Pancreas (tissue), 10 donors: ENCODE measurements at places on chromosomes 2 and 18. TPM values are rescaled to one million over a fixed set of nuclear protein-coding genes. Genes with fewer than 3 reads are reported as not detected.

- no peak for DNase-seq
These were observed 93.1 kb downstream of the SLC8A1 start for GRCh38 chr2:40358783-40359182.

GRCh38 chr18:59884351-59884750, 15.4 kb upstream of the PMAIP1 start:
- DNase-seq = no peak

DNA sequence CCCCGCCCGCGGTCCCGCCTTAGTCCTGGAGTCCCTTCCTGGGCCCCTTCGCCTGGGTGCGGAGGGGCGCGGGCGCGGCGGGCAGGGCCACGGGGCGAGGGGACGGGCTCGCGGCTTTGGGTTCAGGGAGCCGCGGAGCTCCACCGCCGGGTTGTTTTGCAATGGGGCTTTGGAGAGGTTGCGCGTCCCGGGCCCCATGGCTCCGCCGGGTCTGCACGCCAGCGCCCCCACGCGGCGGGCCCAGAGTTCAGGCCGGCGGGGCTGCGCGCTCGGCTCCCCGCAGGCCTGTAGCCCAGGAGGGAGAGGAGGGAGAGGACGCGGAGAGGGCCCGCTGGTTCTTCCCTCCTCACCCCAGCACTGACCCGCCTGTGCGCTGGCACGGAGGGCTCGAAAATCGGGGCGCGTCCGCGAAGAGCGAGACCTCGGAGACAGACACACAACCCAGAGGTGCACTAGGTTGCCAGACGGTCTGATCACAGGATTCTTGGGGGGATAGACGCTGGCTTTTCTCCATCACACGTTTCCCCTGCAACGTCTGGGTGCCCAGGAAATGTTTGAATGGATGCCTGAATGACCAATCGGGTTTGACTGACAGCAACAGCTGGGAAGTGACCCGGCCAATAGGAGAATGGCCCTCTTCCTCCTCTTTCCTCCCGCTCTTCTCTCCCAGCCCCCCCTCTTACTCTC, 4.9 kb upstream of the SIX2 start:
- DNase-seq = peak; percentile 49

DNA sequence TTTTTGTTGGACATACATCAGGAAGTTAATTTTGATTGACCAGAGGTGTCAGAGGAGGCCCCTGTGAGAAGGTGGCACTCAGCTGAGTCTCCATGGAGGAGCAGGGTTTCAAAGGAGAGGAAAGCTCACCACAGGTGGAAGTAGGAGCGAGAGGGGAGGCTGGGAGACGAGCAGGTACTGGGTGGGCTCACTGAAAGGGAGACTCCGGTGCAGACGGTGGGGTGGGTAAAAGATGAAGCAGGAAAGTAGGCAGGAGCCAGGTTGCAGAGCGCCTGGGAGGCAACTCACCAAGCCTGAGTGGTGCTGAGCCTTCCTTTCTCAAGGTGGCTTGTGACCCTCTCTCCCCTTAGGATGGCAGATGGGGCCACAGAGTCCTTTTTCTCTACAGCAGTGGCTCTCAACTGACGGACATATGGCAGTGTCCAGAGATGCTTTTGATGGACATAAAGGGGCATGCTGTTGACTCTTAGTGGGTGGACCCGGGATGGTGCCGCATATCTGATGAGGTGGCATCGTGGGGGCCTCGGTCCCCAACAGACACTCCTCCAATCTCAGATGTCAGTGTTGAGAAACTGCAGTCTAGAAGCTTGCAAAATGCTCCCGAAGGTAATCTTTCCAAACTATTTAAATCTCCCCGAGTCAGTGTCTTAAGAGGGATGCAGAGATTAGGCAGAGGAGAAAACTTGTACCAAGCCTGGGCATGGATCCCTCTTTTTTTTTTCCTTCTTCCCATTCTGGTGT, 64.0 kb downstream of the LPIN1 start:
- DNase-seq = no peak

Gene CIB4
- total RNA-seq = 0.51 TPM

Gene STAT4
- total RNA-seq = 0.60 TPM
